ENCODE measurements at places on chromosomes 6 and 20. TPM values are rescaled to one million over a fixed set of nuclear protein-coding genes. Genes with fewer than 3 reads are reported as not detected.

PRKN gene
- total RNA-seq: 2.4 TPM

CENPQ gene
- 30.0 TPM for total RNA-seq

GABRR2 gene
- total RNA-seq: 0.11 TPM

KIFC1 gene
- 98.5 TPM for total RNA-seq

SAMD3 gene
- not detected for total RNA-seq

MEI4 gene
- total RNA-seq: not detected

CCN6 gene
- not detected for total RNA-seq

TP53INP2 gene
- 2.2 TPM for total RNA-seq

SOD2 gene
- 123 TPM for total RNA-seq

TPD52L1 gene
- total RNA-seq: 0.83 TPM

TAGAP gene
- not detected for total RNA-seq

- DNase-seq: no peak
Observed at GRCh38 chr6:75611702-75612375, 10.2 kb downstream of the SENP6 start.

DNA sequence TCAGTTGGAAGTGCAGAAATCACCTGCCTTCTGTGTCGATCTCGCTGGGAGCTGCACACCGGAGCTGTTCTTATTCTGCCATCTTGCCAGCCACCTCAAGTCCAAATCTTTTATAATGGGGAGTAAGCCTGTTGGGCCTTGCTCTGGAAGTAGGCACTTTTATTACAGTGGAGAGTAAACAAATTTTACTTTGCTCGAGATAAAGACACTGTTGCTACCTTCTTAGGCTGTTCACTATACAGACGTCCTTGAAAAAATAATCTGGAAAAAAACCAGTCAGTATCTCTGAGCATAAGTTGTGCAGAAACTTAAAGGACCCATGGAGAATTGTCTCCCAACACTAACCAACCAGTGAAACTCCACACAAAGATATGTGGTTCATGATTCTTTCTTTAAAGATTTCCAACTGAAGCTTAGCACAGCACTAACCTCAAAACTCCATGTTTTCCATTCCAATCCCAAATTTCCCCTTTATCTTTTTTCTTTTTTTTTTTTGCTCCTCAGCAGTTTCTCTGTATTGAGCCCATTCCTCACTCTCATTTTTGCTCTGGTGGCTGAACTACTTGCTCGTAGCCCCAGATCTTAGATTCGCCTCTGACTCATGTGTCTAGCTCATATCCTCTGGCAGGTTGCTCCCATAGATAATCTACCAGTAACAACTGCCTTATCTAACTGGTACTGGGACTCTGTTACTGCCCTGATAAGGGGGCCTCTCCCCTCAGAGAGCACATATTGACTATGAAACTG, 34.3 kb upstream of the COL9A1 start:
- no peak for DNase-seq

GRCh38 chr6:26536571-26537159, 1.5 kb upstream of the HMGN4 start:
- DNase-seq: peak; percentile 72

GRCh38 chr20:54339093-54339492, 131.2 kb downstream of the PFDN4 start:
- DNase-seq: no peak

GRCh38 chr6:105769987-105770386, 316.1 kb upstream of the PRDM1 start:
- peak; percentile 40 for DNase-seq

DNA sequence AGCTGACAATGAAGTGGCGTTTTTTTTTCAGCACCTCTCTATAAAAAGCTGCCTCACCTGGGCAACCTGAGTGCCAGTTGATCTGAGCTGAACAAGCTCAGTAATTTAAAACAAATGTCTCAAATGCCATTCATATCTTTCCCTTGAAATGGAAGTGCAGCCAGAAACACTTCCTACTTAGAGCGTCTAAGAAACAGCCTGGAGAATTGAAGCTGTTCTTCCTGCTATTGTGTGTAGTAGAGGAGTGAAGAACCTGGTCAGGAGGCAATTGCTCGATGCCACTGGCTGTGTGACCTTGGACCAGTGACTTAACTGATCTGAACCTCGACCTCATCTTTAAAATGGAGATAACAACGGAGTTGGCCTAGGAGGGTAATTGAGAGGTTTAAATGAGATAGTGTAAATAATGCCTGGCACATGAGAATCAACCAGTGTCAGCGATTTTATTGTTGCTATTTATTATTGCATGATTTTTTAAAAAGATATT, 95.4 kb upstream of the FOXQ1 start:
- no peak for DNase-seq

GRCh38 chr6:129672341-129672682, 37.7 kb downstream of the ARHGAP18 start:
- no peak for DNase-seq

DNA sequence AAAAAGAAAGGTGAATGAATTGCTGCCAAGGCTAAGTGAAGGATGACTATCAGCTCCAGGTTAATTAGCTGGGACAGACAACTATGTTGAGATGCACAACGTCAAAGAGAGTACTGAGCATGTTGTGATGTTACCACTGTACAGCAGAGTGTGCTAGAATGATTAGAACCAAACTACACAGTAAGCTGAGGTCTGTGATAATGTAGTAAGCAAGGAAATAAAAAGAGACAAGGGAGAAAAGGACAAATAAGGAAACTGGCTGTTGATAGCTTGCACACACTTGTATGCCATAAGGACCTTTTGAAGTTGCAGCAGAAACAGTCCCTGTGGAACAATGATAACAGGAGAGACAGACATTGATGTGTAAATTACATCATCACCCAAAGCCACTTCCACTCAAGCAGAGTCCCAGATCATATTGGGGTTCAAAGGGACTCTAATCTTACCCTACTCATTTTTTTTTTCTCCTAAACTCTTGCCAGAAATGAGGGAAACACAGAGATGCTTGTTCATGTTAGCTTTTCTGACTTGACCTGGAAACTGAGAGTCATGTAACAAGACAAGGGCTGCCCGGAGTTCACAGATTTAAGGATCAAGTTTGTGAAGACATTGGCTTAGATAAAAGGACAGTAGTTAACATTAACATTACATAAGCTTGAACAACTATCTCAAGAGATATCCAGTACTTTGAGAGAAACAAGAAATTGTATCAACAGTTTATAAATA, 189.9 kb downstream of the CENPW start:
- peak; percentile 23 for DNase-seq

GRCh38 chr6:35218021-35218420, 4.3 kb downstream of the SCUBE3 start:
- peak; percentile 37 for DNase-seq

GRCh38 chr6:109118871-109119354, 23.6 kb downstream of the CEP57L1 start:
- DNase-seq: no peak

GRCh38 chr6:39339868-39340550, 17.5 kb upstream of the KCNK16 start:
- no peak for DNase-seq

DNA sequence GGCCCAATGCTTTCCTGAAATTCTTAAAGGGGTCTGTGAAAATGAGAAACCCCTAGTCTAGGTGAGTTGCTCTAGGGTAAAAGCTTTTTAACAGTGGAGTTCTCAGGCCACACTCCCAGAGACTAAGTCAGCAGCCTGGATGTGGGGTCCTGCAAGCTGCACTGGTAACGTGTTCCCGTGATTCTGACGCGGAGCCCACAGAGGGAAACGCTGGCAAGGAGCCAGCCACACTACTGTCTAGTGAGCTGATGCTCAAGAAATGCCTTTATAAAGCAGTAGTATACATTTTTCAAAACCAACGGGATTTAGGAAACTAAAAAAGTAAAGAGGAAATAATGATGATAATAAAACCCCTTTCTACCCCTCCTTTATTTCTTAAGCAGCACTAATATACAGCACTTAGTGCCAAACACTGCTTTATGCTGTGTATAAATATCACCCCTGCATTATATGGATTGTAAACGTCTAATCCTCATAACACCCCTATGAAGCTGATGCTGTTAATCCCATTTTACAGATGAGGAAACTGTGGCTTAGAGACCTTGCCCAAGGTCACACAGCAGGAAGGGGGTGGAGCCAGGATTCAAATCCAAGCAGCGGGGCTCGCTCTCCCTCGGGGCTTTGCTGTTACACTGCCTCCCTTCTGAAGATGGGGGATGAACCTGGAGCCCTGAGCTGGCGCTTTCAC, 25.0 kb downstream of the KCNK15 start:
- DNase-seq: no peak

- DNase-seq: no peak
Observed at GRCh38 chr6:111970426-111970825, 83.5 kb upstream of the CCN6 start.

DNA sequence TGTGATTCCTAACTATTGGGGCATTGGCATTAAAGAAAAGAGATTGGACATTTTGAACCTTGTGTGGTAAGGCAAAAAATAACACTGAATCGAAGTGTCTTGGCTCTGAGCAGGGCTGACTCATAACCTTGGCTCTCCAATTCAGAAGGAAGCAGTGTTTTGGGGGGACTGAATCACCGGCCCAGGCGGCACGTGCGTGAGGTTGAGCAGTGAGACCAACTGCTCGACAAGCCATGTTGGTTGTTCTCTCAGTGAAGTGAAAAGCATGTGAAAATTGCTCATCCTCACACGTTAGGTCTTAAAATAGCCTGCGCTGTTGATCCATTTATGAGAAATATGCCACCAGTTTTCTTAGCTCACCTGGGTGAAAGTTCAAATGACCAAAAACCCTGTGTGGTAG, 137.8 kb upstream of the SPACA1 start:
- peak; percentile 97 for DNase-seq

GRCh38 chr20:63500902-63501817, 2.3 kb upstream of the EEF1A2 start:
- no peak for DNase-seq

- peak; percentile 24 for DNase-seq
Observed at GRCh38 chr20:17895641-17896171, 72.9 kb downstream of the SNX5 start.

DNA sequence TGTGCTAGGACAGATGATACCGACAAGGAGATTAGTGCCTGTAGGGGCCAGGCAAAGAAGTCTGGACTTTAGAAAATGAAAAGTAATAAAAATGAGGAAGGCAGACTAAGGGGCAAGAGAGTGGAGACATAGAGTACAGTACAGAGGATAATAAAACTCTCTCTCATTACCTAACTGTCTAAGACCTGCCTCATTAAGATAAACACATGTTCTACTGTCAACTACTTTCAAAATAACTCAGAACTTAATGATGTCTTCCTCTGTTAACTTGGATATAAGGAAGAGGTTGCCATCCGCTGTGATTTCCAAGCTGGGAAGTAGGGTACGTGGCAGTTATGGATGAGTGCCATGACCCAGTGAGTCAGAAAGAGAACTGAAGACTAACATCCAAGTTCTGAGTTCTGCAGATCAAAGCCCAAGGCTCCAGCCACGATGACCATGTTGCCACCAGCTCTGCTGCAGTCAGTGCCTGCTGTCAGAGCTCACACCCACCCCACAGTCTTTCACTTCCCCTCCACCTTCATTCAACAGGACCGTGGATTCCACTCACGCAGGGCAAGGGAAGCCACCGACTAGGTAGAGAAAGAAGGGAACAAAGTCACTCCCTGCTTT, 81.8 kb downstream of the KIF16B start:
- DNase-seq: no peak

GRCh38 chr20:59729506-59729905, 125.2 kb downstream of the PHACTR3 start:
- no peak for DNase-seq

DNA sequence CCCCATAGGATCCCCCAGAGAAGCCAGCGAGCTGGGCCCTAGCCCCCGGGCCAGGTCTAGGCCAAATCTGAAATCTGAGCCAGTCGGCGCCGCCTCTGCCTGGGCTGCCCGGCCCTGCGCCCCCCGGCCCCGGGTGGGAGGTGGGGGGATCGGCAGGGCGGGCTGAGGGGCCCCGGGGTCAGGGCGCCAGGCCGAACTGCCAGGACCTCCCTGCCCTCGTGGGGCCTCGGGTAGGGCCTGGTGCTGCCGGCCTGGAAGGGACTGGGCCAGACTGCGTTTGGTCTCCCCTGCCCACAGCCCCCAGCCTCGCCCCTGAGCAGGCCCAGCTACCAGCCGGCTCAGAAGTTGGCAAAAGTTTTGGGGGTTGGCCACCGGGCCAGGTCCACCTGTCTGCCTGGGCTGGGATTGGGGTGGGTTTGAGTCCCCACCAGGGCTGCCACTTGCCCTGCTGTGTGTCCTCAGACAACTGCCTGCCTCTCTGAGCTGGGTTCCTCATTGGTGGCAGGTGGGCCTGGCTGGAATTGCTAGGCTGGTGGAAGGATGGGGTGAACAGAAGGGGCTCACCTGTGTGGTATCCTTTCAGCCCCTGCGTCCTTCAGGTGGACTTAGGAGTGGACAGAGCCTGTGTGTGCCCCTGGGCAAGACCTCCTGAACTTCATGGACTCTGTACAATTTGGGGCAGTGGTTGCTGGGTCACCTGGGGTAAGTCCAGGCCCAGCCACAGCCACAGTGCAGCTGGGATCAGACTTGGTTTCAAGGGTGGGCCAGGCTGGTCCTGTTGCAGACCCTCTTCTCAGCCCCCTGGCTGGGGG, 801 bp downstream of the SRC start:
- DNase-seq: no peak

GRCh38 chr6:49328051-49328744, 134.9 kb downstream of the MMUT start:
- DNase-seq: no peak

DNA sequence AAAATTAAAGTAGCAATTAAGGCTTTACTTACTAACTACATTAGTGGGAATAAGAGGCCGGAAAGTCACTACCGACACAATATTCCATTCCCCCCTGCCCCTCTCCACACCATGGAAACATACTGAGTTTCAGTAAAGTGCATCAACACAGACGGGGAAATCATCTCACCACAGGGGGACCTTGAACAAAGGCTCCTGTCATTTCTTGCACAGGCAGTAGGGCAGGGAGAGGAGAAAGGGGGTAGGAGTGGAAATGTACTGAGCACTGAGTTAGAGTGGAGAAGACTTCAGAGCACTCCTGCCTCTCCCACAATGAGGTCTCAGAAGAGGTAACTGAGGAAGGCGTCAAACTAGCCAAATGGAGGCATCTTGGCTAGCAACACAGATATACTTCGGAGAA, 1426.9 kb upstream of the EYS start:
- no peak for DNase-seq

DNA sequence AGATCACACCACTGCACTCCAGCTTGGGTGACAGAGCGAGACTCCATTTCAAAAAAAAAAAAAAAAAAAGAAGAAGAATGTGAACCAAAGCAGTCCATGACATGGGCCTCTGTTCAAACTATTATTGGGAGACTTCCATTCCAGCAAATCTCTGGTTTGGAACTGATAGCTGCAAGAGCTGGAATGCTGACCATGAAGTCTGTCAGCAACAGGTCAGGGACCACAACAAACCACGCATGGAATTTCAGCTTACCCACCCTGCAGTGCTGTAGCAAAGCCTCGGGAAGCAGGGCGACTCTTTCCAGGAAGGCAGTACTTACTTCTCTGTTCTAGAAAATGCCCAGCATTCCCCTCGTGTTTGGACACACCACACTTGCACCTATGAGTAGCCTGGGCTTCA, 34.1 kb upstream of the TBC1D7 start:
- DNase-seq: peak; percentile 30

- DNase-seq: peak; percentile 9
Observed at GRCh38 chr6:15751721-15752350, 89.0 kb upstream of the DTNBP1 start.

- DNase-seq: no peak
Observed at GRCh38 chr20:56722042-56722441, 92.9 kb downstream of the TFAP2C start.

All from LHCN-M2 (cell line).